ENCODE measurements at places on chromosomes 12 and 14.

DNA sequence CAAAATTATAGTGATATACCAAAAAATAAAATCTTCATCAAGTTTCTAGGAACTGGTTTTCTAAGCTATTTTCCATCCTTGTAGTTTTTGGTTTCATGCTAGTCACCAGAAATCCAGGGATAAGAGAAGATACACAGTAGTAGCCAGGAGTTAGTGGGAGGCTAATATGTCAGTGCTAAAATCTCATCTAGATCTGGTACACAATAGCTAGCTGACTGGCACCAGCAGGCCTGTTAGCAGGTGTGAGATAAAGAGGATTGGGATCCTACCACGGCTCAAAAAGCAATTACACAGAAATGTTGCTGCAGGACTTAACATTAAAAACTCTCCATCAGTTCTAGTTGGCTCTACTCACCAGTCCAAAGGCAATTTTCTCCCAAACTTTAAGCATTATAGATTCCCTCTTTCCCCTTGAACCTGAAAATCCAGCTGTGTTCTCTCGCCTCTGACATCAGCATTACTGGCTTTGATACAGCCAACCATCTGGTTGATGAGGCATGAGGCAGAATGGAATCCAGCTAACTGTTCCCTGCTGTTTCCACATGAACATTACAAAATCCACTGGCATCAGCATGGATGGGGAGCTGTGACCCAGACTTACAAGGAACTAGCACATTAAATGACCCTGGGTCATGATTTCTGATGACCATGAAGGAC lies 41.8 kb upstream of the CCDC196 start:
- DNase-seq, result no peak

- no peak for DNase-seq
Measured at GRCh38 chr12:54932691-54933090, 51.9 kb downstream of the TESPA1 start.

DNA sequence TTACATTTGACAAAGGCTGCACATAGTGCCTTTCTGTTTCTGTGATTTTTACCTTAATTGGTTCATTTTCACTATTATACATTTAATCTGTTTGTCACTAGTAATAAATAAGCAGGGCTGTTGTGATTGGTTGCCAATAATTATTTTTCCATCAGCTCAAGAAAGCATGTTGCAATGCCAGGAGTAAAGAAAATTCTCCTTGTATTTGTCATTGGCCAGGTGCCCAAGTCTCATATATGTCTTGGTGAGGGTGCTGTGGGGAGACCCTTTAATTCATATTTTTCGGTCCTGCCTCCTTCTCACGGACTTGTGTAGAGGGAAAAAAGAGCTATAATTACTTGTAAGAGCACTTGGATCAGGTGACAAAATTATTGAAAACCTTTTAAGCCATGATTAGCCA lies 108.0 kb downstream of the KITLG start:
- DNase-seq, result peak; percentile 62

DNA sequence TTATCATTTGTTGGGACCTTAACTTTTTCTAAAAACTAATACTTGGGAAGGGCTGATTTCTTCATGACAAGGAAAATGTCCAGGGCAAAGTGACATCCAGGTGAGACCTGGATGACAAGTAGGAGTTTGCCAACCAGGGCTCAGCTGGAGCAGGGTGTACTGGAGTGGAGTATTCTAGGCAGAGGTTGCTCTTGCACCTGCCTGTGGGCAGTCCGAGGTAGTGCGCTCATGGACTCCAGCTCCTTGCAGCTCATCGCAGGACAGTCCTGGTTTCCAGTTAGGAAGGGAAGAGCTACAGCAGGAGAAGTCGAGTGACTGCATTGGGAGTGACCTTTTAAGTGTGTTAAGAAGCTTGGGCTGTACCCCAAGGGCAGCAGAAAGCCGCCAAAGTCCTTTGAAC lies 175.9 kb downstream of the PELI2 start:
- no peak for DNase-seq

DNA sequence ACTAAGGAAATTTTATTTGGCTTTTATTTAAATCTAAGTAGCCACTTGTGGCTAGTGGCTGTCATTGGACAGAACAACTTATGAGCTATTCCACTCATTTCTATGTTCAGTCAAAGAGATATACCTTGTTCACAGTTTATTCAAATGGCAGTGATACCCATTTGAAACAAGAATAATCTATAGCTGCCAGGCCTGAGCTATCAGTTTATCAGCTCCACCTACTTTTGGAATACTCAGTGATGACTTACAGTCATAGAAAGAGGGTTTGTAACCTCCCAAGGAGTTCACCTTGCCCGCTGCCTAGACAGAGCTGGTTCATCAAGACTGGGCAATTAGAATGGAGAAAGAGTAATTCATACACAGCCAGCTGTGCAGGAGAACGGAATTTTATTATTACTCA lies 4.5 kb upstream of the ABHD4 start:
- no peak for DNase-seq

- no peak for DNase-seq
Measured at GRCh38 chr14:20482382-20482781, 13.2 kb downstream of the PNP start.

DNA sequence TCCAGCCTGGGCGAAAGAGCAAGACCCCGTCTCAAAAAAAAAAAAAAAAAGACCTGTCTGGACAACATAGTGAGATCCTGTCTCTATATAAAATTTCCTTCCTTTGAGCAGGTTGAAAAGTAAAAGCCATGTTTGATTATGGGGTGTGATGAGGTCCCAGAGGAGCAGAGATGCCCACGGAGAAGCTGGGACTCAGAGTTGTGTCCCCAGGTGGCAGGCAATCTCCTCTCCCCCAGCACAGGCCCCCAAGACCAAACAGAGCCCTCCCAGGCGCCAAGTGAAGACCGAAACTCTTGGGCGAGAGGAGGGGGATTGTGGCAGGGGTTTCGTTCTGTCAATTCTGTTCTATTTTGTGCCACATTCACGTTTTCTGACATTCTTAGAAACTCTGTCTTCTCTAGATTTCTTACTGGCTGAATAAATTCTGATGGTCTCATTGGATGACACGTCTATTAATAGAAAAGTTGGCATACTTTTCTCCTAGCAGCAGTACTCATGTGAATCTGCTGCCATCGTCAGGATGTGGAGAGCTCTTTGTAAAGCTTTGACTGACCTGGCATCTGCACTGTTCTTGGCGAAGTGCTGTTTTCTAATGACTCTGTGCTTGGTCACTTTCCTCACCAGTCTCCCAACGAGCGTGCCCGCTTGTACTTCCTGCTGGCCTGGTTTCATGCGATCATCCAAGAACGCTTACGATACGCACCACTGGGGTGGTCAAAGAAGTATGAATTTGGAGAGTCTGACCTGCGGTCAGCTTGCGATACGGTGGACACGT lies 43.4 kb downstream of the HSP90AA1 start:
- no peak for DNase-seq

- DNase-seq, result peak; percentile 68
Measured at GRCh38 chr12:94644141-94644979, 6.0 kb downstream of the TMCC3 start.

GRCh38 chr12:69254046-69254445 lies 14.7 kb downstream of the CPSF6 start:
- peak; percentile 47 for DNase-seq

GRCh38 chr12:45681465-45681864 lies 48.0 kb upstream of the ARID2 start:
- no peak for DNase-seq

- no peak for DNase-seq
Measured at GRCh38 chr12:29858270-29858786, 74.6 kb upstream of the TMTC1 start.

- DNase-seq, result peak; percentile 98
Measured at GRCh38 chr14:95265106-95266094, 54.3 kb downstream of the CLMN start.

DNA sequence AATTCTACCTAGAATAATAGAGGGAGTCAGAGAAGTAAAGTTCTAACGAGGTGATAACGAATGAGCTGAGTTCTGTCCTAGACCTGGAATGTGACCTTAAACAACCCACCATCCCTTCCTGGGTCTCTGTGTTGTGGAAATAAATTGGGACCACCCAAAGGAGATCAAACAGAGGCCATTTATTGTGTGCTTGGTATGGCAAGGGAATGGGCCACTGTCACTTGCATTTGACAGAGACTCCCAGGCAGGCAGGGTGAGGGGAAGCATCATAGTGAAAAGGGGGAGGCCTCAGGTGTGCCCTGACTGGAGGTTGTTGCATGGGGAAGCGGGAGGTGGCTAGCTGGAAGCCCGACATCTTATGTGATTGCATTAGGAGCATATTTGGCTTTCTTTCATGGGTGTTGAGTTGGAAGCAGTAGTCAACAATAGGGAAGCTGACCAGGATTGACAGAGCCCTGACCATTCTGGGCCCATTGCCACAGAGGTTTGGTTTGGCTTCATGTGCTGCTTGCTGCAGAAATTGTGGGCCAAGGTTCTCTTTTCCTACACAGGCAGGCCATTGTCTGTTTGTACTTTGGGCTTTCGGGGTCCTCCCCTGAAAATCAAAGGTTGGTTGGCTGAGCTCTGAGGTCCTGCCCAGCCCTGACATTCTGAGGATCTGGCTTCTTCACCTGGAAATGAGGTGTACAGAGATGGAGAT lies 17.6 kb upstream of the FAM181A start:
- DNase-seq, result no peak

- DNase-seq, result no peak
Measured at GRCh38 chr12:56288705-56289387, 11.3 kb downstream of the CS start.

DNA sequence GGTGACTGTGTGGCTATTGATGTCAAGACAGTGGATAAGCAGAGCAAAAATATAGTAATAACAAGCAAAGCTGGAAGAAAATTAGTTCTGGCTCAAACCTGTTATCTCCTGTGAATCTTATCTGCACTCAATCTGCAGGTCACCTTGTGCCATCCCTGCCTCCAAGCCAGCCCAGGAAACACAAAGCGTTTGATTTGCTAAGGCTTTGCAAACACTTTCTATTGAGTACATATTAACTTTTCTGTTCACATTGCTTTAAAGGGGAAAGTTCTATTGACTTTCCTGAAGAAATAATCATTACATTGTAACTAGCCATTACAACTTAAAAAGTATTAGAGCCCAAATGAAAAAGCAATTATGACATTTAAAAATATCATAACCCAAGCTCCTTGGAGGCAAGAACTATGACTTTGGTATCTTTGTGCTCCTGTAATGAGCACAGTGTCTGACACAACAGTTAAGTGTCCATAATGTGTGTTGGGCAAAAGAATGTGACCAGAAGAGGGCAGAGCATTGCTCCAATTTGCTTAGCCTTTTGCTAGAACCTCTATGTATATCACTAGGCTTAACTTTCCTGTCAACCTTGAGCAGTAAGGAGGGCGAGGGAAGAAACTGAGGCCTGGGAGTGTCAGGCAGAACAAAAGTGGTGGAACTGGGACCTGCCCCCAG lies 24.7 kb downstream of the SERPINA3 start:
- DNase-seq, result no peak

GRCh38 chr12:15662983-15663659 lies 126.1 kb downstream of the EPS8 start:
- DNase-seq, result no peak

- no peak for DNase-seq
Measured at GRCh38 chr14:95502381-95502950, 14.0 kb downstream of the SYNE3 start.

DNA sequence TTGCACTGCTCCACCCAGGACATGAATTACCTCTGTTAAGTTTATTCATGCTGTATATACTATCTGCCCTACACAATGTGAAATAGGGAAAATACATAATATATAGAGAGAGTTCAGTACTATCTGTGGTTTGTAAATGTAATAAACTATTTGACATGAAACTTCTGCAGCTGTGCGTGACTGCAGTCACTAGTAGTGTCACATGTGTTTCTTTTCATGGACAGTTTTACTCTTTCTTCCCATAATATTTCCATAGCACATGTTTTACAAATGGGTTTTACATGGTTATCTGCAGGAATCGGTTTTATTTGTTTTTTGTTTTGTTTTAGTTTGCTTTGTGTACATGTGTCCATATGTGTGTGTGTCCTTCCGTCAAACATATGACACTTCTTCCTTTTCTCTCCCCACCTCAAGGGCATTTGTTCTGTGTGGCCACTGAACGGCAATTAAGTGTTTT lies 1644.1 kb upstream of the FLRT2 start:
- no peak for DNase-seq

DNA sequence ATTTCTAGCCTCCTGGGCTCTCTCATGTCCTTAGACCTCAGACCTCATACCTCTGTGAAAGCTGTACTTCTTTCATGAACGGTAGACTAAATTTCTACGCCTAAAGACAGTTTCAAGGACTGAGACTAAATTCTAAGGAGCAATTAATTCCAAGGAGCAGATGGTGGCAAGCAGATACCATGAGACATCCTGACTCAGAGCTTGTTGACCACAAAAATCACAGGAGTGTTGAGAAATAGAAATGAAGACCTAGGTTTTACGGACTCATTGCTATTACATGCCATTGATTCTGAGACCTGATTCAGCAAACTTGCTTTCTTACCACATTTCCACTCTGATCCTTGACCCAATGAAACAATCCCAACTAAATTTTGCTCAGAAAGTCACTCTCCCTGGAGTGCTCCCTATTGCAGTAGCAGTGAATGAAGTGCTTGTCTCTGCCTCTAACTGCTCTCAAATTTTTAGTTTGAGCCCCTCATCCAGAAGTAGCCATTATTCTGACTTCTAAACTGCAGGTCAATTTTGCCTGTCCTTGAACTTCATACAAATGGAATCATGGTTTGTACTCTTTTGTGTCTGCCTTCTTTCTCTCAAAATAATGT lies 52.0 kb downstream of the PEX5 start:
- peak; percentile 61 for DNase-seq

DNA sequence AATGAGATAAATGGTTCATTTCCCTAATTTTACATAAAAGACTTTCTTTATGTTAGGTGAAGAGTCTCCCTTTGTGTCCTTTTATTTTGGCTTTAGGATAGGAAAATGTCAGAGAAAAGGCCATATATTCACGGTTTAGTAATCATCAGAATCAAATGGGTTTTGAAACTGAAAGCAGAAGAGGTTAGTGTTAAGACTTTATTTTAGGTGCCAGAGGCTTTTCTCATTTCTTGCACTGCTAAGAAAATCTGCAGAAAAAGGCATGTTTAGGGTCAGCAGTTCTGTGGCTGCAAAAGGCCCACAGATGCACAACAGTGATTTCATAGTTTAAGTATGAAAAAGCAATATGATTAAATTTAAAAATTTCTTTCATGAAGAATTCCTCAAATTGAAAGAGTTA lies 80.4 kb upstream of the SINHCAF start:
- DNase-seq, result no peak

GRCh38 chr14:99860219-99860618 lies 67.0 kb downstream of the EML1 start:
- DNase-seq, result no peak
